ENCODE measurements at places on chromosomes 2 and 18.

DNA sequence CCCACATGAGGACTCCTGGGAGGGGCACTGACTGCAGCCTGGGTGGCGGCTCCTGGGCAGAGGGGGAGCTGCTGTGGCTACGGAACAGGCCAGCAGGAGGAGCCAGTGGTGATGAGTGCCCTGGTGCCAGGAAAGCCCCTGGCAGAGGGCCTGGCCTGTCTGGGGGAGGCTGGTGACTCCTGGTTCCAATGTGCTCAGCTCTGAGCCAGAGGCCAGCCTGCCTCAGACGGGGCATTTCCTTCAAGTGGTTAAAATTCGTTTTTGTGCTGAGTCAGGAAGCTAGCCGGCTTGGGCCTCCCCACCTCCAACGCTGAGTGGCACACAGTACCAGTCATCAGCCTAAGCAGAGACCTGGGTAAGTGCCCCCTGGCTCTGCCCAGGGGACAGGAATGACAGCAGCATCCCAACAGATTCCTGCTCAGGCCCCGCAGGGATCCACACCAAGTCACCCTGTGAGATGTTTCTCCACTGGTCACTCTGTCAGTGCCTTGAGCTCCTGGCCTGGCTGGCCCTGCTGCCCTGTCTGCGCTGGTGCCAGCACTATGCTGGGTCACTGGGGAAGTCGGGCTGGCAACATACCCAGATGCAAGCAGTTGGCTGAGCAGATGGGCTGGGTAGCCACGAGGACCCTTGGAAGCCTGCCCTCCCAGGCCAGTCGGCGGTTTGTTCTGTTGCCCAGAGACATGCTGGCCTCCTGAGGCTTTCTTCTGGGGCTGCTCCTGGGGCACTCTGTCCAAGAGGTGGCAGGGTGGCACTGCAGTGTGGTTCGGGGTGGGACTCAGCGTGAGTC, 7.1 kb upstream of the KLF11 start:
- DNase-seq, result peak; percentile 74

DNA sequence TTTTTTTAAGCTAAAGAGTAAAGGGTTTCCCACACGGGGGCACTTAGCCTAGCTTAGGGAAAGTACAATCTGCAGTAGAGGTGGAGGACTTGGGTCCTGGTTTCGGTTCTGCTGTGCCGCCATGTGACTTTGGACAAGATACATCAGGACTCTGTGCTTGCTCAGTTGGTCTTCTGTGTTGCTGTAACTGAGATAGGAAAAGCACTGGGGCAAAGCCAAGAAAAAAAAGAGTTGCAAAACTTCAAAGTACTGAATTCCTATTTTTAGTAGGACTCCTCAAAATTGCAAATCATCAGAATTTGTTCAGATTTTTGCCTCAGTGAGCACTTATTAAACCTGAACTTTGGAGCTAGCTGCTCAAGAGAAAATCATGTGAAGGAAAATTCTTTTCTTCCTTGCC, 96.3 kb upstream of the STON1 start:
- peak; percentile 59 for DNase-seq

DNA sequence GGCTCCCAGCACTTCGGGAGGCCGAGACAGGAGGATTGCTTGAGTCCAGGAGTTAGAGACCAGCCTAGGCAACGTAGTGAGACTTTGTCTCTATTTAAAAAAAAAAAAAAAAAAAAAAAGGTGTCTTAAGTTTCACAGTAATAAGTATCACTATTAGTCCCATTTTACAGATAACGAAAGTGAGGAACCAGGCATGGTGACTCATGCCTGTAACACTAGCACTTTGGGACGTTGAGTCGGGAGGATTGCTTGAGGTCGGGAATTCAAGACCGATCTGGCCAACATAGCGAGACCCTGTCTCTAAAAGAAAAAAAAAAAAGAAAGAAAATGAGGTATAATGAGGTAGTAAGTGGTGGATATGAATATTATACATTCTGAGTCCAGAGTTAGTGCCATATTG, 2.5 kb downstream of the KCNJ13 start:
- DNase-seq, result no peak

DNA sequence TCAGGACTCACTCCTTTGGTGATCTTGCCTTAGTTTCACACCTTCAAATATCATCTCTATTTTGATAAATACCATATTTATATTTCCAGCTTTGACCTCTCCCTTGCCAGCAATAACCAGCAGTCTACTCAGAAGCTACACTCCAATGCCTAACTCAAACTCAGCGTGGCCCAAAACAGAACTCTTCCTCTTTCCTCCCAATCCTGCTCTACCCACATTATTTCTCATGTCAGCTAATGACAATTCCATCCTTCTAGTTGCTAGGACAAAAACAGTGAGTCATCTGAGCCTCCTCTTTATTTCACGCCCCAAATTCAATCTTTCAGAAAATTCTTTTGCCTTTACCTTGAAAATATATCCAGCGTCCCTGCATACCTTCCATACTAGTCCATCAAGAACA, 23.5 kb downstream of the CYRIA start:
- DNase-seq, result no peak

- DNase-seq, result no peak
These were observed 420.8 kb upstream of the SPHKAP start for GRCh38 chr2:228602288-228602687.

- DNase-seq, result no peak
These were observed 87.3 kb downstream of the MAPK4 start for GRCh38 chr18:50647237-50647636.

- no peak for DNase-seq
These were observed 180.6 kb upstream of the RBMS1 start for GRCh38 chr2:160674146-160674750.

DNA sequence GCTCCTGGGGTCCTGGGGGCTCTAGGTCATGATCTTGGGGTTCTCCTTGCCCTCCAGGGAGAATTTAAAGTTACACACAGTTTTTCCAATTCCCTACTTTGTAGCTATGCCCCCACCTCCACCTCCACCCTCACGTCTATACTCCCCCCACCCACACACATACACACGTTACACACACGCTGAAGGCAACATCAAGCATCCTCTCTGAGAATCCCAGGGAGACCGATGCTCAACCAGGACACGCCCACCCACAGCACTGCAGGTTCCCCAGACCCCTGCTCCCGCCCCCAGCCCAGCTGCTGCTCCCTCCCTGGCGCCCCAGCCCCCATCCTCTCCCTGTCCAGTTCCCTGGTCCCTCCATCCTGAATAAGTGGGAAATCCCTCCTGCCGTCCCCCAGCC, 6.4 kb upstream of the TNS1 start:
- peak; percentile 14 for DNase-seq

DNA sequence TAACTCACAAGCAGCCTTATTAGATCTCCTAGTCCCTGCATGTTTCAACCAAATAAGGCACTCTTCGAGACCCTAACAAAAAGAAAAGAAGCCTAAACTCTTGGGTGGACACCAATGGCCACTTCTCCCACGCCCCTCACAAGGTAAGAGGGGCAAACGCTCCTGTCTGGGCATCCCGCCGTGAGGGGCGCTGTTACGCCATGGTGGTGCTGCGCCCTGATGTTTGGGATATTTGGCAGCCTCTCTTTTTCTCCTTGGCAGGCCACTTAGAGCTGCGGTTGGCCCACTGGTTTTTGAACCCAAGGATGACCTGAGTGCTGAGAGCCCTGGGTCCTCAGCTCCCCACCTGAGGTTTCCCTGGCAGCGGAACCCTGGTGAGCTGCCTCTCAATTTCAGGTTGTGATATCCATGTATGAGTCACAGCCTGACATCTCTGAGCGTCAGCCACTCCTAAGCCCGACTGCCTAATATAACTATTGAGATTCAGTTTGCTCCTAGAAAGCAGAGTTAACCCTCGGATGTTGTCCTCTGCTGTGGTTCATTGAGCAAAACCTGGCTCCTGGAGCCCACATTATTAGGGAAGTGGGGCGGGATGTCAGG, 103.3 kb downstream of the COL6A3 start:
- DNase-seq, result no peak

GRCh38 chr18:67428805-67429204, 87.7 kb downstream of the DSEL start:
- DNase-seq, result peak; percentile 90

DNA sequence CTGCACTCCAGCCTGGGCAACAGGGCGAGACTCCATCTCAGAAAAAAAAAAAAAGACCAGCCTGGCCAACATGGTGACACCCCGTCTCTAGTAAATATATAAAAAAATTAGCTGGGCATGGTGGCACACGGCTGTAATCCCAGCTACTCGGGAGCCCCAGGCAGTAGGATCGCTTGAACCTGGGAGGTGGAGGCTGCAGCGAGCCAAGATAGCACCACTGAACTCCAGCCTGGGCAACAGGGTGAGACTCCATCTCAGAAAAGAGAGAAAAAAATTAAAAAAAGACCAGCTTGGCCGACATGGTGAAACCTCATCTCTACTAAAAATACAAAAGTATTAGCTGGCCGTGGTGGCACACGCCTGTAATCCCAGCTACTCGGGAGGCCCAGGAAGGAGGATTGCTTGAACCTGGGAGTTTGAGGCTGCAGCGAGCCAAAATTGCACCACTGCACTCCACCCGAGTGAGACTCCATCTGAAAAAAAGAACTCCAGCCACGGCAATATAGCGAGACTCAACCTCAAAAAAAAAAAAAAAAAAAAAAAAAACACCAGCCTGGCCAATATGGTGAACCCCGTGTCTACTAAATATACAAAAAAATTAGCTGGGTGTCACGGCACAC, 346.1 kb upstream of the PLGLB2 start:
- DNase-seq, result no peak

DNA sequence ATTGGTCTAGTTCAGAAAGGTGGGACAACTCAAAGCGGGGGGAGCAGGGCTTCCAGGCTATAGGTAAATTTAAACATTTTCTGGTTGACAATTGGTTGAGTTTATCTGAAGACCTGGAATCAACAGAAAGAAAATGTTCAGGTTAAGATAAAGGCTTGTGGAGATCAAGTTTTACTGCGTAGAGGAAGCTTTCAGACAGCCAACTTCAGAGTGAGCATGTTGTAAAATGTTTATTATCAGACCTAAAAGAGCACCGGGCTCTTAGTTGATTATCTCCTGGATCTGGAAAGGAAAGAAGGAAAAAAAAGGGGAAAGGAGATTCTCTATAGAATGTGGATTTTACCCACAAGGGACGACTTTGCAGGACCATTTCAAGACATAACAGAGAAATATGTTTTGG, 227.0 kb upstream of the SH3BP4 start:
- DNase-seq, result no peak

GRCh38 chr2:132608311-132608710, 61.7 kb downstream of the LYPD1 start:
- DNase-seq, result no peak

- no peak for DNase-seq
These were observed 85.9 kb downstream of the MAP3K20 start for GRCh38 chr2:173161507-173161906.

GRCh38 chr2:112181571-112182290, 43.5 kb downstream of the FBLN7 start:
- no peak for DNase-seq

- no peak for DNase-seq
These were observed 167.1 kb upstream of the SPHKAP start for GRCh38 chr2:228348516-228349064.

DNA sequence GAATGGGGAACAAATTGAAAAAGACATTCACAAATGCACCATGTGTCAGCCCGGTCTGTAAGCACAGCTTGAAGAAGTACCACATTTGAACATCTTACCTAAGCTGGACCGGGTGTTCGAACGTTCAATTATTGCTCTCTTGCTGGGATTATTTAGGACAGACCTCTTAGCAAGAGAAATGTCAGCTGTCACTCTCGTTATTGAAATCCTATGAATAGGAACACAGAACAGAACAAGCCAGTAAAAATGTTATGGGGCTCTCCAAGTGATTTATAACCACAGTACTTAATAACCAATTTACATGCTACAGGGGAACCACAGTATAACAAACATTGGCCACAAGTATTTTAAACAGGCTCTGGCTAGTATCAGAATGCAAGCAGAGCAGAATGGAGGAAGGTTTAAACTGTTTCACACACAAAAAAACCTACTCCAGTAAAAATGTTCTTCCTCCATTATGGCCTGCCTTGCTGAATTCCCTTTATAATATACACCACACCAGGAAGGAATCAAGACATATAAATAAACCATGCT, 32.5 kb upstream of the ARL5A start:
- DNase-seq, result no peak

DNA sequence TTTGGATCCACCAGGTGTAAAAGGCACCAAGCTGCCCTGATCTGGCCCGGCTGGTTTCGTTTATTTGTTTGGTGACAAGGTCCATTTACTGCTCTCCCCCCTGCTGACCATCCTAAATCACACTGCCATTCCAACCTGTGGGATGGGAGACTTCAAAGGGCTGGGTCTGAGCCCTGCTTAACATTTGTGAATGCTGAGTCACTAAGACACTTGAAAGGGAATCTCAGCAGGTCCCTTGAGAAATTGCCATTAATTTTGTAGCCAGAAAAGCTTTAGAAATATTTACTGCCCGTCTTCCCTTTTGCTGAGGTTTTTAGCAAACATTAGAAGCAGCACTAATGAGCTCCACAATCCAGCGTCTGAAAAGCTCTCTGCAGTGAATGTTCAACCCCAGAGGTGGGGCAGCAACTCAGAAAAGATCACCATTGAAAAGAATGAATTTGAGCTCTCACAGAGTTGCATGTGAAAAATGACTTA, 133.8 kb downstream of the ARL4C start:
- DNase-seq, result peak; percentile 13

GRCh38 chr2:126719191-126719832, 63.4 kb downstream of the GYPC start:
- DNase-seq, result no peak

DNA sequence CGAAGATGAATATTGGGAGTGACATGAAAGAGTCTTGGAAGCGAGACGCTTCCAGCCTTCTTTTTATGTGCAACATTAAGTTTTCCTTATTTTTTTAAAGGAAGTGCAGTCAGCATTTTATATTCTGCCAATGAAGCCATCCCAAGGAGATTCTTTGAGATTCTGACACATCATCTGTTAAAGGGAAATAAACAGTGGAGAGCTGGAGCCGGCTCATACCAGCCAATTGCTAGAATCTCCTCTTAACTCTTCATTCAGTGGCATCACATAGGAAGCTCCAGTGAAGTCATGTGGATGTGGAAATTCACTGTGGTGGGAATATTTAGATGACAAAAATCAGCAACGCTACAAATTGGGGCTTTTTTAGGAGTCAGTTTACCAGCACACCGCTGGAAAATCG, 23.7 kb upstream of the GPR39 start:
- no peak for DNase-seq

GRCh38 chr2:120774557-120775160, 39.0 kb downstream of the GLI2 start:
- DNase-seq, result no peak

- DNase-seq, result no peak
These were observed 441.7 kb downstream of the TRIB2 start for GRCh38 chr2:13158466-13158865.

DNA sequence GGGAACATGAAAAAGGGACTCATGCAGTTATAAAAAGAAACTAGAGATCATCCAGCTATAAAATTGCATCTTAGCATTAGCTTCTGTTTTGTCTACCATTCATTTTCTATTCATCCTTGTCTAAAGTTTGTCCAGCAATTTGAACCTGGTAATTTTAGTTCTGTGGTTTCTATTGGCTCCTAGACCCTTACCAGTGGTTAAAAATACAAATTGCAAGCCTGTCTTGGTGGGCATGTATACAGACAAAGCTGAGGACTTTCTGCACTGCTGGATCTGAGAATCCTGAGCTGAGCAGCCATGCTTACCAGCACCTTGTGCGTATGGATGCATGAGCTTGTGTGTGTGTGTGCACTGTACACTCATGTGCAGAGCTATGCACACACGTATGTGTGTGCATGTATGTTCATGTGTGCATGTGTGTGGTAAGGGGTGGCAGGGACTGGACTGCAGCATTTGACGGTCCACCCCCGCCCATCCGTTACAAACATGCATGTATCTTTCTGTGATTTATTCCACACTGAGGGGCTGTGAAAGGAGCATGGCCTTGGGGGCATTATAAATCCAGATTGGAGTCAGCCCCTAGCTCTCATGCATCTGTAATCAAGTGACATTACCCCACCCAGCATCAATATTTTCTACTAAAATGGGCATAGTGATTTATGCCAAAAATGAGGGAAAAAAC, 144.7 kb downstream of the FAM210A start:
- DNase-seq, result no peak
